ENCODE measurements at places on chromosomes 4 and X.

GRCh38 chr4:52873191-52873590 is 11.1 kb downstream of the RASL11B start:
- DNase-seq = peak; percentile 47

- DNase-seq = peak; percentile 13
These were observed 45.3 kb downstream of the MAP7D3 start for GRCh38 chrX:136205882-136206380.

DNA sequence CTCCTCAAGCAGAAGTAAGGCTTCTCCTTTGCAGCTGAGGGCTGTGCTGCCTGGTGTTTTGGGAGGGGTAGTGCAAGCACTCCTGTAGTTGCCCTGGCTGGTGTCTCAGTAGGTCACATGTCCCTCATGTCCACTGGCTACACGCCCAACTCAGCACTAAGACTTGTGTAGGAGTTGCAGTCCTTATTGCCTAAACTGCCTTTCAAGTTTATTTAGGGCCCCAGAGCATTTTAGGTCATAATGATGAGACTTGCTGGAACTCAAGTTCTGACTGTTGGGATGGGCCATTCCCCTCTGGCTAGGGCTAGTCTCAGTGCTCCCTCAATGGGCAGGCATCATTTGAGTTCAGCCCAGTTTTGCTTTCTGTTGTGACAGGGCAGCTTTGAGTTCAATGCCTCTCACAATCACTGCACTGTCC is 44.1 kb downstream of the PPM1K start:
- DNase-seq = no peak

GRCh38 chrX:123013141-123013540 is 170.9 kb upstream of the GRIA3 start:
- no peak for DNase-seq

GRCh38 chr4:173270312-173271027 is 63.7 kb downstream of the HMGB2 start:
- no peak for DNase-seq

DNA sequence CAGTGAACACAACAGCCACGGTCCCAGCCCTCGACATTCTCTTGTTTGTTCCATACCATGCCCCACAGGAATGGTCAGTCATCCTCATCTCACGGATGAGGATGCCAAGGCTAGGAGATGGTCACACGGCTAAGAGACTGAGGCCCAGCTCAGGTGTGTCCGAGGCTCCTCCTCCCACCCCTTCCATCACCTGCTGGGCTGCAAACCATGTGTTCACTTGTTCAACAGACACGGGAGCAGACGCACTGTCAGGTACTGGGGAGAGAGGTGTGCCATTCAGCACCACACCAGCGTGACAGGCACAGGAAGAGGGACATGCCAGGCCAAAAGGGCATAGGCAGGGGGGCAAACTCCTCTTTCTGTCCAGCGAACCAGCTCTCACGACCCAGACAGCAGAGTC is 45.9 kb downstream of the ABLIM2 start:
- no peak for DNase-seq

DNA sequence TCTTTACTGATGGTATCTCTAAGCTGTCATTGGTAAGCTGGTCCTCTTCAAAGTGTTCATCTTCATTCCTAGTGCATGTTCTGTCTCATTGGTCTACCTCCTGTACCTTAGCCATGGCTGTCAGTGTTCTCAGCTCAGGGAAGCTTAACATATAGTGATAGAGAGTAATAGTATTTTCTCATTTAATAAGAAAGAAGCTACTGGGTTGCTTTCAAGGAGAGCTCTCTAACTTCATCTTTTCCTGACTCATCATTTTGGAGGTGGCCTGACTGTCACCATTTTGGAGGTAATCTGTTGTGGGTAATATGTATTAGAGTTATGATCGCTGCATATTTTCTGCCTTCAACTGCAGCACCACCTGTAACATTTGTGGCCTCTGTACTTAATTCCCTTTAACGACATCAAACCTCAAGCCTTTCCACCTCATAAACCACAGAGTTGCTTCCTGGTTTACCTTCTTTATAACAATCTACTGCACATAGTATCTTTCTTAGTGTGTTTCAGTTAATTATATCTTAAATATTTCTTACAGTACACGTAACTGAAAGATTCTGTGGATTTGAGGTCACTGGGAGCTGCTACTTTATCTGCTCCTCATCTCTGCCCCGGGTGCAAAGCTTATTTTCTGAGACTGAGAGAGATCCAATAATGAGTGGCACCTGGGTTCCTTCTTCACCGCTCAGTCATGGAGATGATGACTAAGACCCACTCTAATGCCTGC is 474.0 kb upstream of the TECRL start:
- no peak for DNase-seq

DNA sequence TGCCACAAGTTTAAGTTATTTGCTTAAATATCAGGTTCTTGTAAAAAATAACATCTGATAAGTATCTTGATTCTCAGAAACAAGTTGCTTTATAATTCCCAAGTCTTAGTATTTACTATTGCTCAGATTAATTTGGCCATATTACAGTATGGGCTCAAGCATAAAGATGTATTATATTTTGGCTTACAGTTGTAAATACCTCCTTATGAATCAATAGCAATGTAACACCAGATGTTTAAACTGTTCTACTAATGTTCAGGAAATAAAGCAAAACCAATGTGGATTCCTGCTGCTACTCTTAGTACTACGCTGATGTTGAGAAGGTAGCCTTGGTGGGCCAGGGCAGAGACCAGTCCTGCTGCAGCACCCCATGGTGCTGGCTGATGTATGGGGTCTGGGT is 102.7 kb downstream of the MGST2 start:
- no peak for DNase-seq

DNA sequence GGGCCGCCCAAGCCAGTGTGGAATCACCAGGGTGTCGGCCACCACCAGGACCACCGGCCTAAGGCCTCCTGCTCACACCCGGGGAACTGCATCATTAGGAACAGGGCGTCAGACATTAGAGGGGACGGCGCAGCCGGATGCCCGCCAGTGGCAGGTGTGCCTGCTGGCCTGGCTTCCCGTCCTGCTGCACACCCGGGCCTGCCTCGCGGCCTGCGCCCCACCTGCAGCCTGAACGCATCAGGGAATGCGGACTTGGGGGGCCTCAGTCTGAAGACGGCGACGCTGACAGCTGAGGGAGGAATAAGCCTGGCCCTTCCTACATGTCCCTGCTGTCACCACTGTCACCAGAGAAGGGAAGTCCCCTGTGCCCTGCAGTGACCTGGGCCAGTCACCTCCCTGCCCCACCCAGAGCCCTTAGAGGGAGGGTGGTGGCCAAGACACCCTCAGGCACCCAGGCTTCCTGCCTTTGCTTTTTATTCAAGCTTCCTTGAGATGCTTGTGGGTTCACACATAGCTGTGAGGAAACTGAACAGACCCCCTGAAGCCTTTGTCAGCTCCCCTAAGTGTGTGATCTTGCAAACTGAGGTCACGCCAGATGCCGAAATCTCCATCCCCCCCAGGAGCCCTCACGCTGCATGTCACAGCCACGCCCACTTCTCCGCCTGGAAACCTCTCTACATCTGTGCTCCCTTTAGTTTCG is 3.2 kb downstream of the DGKQ start:
- DNase-seq = no peak

- DNase-seq = no peak
These were observed 59.6 kb upstream of the MAMLD1 start for GRCh38 chrX:150303386-150304097.

DNA sequence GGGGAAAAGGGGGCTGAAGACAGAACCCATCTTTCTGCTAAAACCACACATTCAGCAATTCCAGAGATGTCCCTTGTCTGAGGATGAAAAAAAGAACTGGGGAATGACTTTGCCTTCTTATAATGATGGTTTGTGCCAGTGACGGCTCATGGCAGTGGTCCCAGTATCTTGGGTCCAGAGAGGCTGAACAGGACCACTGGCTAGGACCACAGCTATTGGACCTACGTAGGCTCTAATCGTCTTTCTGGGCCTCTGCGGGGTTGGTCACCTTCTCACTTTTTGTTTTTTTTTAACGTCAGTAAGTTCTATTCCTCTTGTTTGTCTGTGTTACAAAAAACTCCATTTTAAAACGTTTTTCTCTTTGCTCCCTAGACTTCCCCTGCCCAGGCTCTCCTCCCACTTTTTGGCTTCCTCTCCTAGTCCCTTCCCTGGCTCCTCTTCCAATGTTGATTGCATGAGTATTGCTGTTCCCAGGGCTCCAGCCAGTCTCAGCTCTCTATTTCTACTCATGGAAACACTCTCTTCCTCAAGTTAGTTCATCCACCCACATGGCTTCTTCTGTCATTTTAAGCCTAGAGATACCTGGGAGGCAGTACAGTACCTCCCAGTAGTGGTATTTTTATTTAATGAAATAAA is 52.6 kb upstream of the STX18 start:
- no peak for DNase-seq

GRCh38 chr4:141541851-141542250 is 94.5 kb upstream of the IL15 start:
- DNase-seq = no peak

DNA sequence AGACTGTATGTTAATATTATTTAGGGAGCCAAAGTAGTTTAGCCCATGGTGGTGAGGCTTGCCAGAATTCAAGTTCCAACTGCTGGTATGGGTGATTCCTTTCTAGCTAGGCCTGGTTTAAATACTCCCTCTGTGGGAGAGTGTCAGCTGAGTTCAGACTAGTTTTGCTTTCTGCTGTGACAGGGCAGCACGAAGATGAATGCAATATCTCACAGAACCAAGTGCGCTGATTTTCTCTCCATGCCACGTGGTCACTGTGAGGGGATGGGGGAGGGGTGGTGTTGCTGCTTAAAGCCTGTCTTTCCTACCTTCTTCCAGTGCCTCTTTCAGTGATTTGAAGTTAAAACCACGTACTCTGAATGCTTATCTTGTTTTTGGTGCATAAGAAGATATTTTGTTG is 445.7 kb upstream of the CXorf51B start:
- DNase-seq = no peak

GRCh38 chr4:138977524-138977923 is 38.1 kb upstream of the NOCT start:
- DNase-seq = no peak

- no peak for DNase-seq
These were observed 151.1 kb upstream of the TBC1D9 start for GRCh38 chr4:140906993-140907962.

GRCh38 chrX:63713526-63713925 is 71.5 kb downstream of the ARHGEF9 start:
- peak; percentile 25 for DNase-seq

DNA sequence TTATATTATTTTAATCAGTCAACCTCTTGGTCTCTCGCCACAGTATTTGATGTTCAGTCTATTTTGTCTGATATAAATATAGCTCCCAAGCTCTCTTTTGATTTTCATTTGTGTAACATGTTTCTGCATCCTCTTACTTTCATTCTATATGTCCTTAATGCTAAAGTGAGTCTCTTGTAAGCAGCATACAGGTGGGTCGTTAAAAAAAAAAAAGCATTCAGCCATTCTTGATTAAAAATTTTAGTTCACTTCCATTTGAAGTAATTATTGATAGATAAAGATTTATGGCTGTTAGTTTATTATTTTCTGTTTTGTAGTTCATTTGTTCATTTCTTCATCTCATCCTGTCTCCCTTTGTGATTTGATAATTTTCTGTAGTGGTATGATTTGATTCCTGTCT is 229.1 kb downstream of the GUCY2F start:
- no peak for DNase-seq

GRCh38 chr4:54898056-54898562 is 227.3 kb downstream of the KDR start:
- no peak for DNase-seq

DNA sequence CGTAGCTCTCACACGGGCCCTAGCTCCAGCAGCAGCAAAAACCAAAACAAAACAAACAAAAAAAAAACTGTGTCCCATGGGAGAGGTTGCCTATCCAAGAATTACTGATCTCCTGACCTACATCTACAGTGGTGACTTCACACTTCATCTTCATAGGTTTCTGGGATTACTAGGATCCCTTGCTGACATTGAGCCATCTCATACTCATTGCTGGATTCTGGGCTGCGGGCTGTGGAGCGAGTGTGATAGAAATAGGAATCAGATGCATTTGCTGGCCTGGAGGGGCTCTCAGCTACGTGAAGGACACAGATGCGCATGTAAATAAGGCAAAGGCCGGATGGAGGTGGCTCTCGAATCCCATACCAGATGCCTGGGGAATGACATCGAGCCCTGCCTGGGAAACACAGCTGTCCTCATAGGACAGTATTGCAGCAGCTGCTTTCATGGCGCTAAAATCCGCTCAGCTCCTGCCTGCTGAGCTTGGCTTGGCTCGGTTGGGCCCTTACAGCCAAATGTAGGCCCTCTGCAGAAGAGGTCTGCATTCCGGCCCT is 41.7 kb downstream of the CNGA2 start:
- no peak for DNase-seq

DNA sequence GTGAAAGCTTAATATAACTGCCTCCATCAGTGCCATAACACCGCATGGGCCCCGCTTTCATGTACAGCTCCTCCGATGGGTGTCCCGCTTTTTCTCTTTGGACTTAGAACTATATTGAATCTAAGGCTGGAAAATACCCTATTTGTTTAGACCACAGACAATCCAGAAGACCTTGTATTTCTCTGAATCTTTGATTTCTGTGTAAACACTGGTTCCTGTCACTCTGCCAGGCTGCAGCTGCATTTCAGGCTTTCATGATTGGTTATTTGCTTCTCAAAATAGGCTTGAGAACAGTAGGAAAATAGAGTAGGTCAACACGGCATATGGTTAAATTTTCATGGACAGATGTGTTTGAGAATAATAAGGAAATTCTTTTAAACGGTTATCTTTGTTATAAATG is 80.0 kb downstream of the NWD2 start:
- DNase-seq = no peak

GRCh38 chr4:47374477-47374876 is 89.0 kb downstream of the COMMD8 start:
- DNase-seq = no peak

GRCh38 chr4:148053298-148054003 is 321.6 kb downstream of the ARHGAP10 start:
- DNase-seq = no peak

DNA sequence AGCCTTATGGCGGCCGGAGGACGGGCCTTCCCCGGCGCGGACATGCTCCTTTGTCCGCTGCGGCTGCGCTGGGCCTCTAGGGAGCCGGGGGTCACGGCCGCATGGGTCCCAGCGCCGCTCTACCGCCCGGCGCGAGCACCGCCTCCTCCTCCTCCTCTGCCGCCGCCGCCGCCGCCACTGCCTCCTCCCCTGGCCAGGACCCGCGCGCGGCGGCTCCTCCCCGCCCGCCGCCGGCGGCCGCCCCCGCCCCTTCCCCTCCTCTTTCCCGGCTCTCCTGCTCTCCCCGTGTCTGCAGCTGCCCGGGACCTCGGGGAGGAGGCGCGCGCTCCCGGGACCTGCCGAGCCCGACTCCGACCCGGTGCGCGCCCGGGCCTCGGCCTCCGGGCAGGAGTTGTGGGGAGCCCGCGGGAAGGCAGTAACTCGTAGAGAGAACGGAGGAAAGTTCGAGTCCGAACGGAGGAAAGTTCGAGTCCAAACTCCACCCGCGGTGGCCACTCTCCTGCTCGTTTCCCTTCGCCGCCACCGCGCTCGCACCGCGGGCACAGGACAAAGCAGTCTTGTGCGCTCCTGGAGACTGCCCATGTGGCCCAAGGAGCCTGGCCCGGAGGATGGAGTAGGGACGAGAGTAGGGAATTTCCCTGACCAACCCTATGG is at the start of gene ADGRA3:
ADGRA3 (minus strand) TSS at position 179 of the 654 bp plus-strand sequence. CDS start 282 bp downstream, outside the sequence.
- DNase-seq = peak; percentile 91
